Natural killer cell (primary cell): ENCODE measurements at places on chromosomes 2 and 18. TPM values are rescaled to one million over a fixed set of nuclear protein-coding genes. Genes with fewer than 3 reads are reported as not detected.

GRCh38 chr2:121965661-121966060 is 210.2 kb downstream of the TSN start:
- no peak for DNase-seq

DNA sequence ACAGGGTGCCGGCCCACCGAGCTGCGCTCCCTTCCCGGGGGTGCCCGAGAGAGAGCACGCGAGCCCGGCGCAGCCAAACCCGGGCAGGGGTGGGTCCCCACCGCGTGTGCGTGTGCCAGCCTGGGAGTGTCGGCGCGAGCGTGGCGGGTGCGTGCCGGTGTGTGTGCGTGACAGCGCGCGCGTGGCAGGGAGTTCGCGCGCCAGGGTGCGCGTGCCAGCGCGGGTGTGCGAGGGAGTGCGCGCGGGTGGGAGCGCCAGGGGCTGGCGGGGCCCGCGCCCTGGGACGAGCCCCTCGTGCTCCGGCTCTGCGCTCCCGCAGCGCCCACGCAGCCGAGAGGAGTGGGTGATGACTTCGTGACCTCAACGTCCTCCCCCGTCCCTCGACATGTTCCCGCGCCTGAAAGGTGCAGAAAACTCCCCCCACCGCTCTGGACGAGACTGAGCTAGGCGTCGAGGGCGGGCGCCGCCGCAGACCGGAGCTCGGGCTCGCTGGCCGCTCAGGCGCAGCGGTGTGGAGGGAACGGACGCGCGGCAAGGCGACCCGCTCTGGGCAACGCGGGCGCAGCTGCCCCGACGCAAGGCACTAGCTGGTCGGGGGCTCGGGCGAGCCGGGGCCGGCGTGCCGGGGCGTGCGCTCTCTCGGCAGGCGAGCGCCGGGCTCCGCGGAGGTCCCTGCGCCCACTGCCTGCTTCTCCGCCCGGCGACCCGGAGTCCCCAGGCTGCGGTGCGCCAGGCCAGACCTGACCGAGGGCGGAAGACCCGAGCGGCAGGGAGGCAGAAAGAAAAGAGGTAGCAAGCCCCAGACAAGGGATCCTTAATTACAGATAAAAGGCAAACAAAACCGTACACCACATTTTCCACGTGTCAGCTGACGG is 582.8 kb downstream of the ZEB2 start:
- DNase-seq: no peak

- DNase-seq: no peak
Observed at GRCh38 chr2:10469955-10470608, 22.0 kb upstream of the ODC1 start.

DNA sequence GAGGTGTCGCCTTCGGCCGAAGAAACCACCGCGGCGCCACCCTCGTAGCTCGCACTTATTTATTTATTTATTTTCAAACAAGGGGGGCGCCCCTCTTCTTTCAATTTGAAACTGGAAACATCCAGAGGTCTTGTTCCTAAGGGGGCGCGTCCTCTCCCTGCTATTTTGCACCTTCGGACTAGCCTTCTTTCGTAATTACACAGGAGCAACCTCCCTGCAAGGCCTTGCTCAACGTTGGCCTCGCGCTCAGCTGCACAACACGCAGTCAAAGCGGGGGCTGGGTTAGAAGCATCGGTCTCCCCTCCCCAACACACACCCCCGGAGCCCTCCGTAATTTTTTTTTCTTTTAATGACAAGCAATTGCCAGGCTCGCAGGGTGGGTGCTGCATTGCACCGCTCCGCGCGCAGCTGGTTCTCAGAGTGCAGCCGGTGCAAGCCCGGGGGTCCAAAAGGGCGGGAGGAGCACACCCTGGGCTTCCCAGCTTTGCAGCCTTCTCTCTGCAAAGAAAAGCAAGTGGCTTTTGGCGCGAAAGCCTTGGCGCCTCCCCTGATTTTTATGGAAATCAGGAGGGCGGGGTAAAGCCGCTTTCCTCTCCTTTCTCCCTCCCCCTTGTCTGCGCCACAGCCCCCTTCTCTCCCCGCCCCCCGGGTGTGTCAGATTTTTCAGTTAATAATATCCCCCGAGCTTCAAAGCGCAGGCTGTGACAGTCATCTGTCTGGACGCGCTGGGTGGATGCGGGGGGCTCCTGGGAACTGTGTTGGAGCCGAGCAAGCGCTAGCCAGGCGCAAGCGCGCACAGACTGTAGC is at the start of gene MYCN:
Gene MYCN (plus strand): TSS at position 697 of the 807 bp plus-strand sequence. CDS start 1,515 bp downstream, outside the sequence.
- no peak for DNase-seq

DNA sequence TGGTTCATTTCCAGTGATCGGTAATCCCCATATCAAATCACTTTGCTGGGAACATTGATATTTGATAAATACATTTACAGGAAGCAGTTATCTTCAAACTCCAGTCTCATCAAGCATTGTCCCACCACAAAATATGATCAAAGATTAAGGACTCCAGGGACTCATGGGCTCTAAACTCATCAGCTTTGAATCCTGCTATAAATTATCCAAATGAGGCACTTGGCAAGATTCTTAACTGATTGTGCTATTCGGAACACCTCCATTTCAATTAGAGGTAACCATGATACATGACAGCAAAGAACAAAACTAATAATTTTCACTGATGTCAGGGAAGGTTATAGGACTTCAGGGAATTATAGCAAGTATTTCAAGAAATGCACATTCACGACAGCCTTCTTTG is 1088.1 kb upstream of the PIK3C3 start:
- DNase-seq: no peak

- DNase-seq: no peak
Observed at GRCh38 chr2:149873936-149874335, 286.4 kb upstream of the MMADHC start.

DNA sequence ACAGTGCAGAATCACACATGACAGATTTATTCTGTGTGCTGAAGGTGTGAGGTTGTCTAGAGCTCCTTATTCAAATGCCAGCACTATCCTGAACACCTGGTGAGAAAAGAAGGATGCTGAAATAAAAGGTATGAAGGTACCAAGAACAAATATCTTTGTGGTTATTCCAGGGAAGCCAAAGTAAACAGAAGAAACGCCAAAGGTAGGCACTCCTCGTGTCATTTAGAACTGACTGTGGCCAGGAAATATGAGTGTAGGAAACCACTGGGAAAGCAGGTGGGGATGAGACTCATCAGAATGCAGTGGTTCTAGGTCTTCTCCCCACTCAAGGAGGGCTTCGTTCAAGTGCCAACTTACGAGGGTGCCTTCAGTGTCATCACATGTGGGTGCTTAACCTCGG is 80.8 kb downstream of the KIF5C start:
- DNase-seq: no peak

- no peak for DNase-seq
Observed at GRCh38 chr2:232884549-232885263, 14.6 kb downstream of the SNORC start.

- DNase-seq: no peak
Observed at GRCh38 chr2:191443446-191443845, 198.2 kb downstream of the MYO1B start.

DNA sequence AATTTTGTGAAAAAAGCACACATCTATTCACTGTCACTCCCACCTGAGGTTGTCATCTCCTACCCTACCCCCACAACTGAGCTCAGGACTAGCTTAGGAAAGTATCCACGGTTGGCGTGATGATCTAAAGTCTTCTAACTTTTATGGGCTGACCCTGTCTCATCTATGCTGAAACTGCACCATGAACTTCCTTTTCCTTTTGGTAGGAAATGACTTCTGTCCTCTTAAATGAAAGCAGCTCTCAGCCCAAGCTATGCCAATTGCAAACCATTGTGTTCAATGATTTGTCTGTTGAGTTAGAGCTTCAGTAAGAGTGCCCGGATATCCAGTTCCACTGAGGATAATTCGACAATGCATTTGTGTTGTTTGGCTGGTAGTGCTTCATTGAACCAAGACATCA is 52.7 kb downstream of the ARHGAP25 start:
- DNase-seq: no peak

DNA sequence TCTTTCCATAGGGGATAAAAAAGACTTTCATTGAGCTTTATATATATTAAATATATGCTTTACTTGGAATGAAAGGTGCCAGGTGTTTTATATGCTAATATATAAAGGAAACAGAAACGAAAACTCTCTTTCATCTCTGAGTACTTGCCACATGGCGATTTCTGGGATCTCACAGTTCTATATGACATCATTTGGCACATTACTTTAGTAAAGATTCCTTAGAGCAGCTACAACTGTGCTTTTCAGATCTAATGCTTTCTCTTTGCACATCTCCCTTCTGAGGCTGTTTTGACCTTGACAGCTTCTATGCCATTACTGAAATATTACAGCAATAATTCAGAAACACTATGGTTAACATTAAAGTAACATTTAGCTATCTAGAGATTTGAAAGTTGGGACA is 1082.9 kb upstream of the CDH2 start:
- no peak for DNase-seq

- no peak for DNase-seq
Observed at GRCh38 chr18:7955175-7955574, 388.1 kb downstream of the PTPRM start.

- DNase-seq: no peak
Observed at GRCh38 chr2:190271783-190272456, 47.7 kb downstream of the HIBCH start.

- no peak for DNase-seq
Observed at GRCh38 chr2:177106212-177106611, 106.4 kb upstream of the HNRNPA3 start.

DNA sequence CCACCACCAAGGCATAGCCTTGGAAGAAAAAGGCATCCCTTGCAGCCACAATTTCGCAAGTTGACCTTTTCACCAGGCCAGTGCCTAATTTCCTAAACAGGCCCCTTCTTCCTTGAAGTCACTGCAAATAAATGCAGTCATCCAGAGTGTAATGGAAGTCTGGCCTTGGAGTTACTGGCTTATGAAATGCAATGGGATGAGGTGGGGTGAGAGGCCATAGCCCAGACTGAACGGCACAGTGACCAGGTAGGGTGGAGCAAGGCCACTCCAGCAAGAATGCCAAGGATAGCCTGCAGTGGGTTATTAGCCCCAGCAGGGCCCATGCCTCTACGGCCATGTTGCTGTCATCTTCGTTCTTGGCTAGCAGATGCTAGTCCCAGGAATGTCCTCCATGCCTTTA is 68.4 kb downstream of the BCL11A start:
- DNase-seq: no peak

GRCh38 chr18:76351961-76352581 is 143.0 kb downstream of the ZNF516 start:
- DNase-seq: no peak

DNA sequence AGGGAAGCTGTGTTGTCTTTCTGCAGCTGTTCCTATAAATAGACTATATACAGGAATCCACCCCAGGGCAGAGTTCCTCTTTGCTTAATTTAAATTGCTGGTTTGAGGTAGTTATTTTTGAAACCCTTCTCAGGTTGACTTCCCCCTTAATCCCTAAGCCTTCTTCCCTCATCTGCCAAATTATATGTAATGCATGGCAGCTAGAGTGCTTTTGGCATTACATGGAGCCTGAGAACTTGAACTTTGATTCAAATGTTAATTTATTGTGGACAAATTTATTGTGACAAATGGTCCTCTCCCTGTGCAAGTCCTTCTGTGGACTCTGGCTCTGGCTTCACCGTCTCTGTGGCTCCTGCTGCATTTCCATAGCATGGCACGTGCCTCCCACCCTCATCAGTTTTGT is 29.2 kb downstream of the MYO1B start:
- DNase-seq: no peak

- DNase-seq: no peak
Observed at GRCh38 chr2:175457895-175458448, 276.5 kb upstream of the ATP5MC3 start.

GRCh38 chr18:48270929-48271328 is 138.3 kb downstream of the ZBTB7C start:
- no peak for DNase-seq

- no peak for DNase-seq
Observed at GRCh38 chr2:66445076-66445924, 10.4 kb downstream of the MEIS1 start.

DNA sequence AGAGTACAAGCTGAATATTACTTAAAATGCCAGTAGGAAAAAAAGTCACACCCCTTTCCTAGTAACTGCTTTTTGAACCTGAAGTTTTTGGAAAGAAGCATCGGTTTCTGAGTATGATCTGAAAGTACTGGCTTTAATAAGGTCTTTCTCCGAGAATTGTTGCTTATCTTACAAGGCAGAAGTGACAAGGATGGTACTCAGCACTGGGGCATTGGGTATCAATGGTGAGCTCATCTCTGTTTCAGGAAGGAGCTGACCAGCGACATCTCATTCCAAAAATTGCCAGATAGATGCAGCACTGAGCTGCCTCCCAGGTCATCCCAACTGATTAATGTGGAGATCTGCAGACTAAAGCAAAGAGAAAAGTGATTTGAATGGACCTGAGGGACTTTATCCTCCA is 85.4 kb downstream of the FMNL2 start:
- no peak for DNase-seq

DNA sequence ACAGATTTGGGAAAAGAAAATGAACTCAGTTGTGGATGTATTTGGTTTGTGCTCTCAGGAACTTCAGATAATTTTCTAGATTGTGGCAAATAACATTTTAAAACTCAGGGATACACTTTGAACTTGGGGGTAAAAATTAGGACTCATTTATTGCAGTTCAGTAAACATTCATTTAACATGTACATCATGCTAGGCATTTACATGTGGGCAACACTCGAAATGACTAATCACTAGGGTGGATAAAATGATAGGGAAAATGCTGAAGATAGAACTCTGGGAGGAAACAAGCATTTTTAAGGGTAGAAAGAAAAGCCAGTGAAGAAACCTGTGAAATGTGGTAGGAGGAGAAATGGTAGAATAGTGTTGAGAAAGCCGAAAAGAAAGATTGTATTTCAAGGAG is 7.8 kb downstream of the FAM117B start:
- DNase-seq: no peak

- no peak for DNase-seq
Observed at GRCh38 chr2:131584380-131584779, 56.7 kb downstream of the CCDC74A start.

- DNase-seq: no peak
Observed at GRCh38 chr2:60221098-60221497, 332.4 kb downstream of the BCL11A start.

TYW5 gene
- total RNA-seq: 17.4 TPM

ST8SIA5 gene
- total RNA-seq: not detected

C1GALT1C1L gene
- total RNA-seq: not detected

ALPG gene
- total RNA-seq: not detected

LYPD1 gene
- not detected for total RNA-seq

CD302 gene
- 2.0 TPM for total RNA-seq

AOX1 gene
- total RNA-seq: not detected

COL3A1 gene
- total RNA-seq: not detected

TMEM169 gene
- 1.5 TPM for total RNA-seq

KCNK3 gene
- not detected for total RNA-seq
